ENCODE measurements at places on chromosomes 16 and 17.
A peak's percentile ranks its signal among the peaks of the same experiment; 100 is the strongest.

GRCh38 chr16:88467541-88467944 lies 14.5 kb downstream of the ZFPM1 start:
- DNase-seq = no peak

- DNase-seq = no peak
These were observed 678 bp downstream of the SRP68 start for GRCh38 chr17:76071531-76072147.

- DNase-seq = no peak
These were observed 4.9 kb downstream of the FMNL1 start for GRCh38 chr17:45226576-45226975.

DNA sequence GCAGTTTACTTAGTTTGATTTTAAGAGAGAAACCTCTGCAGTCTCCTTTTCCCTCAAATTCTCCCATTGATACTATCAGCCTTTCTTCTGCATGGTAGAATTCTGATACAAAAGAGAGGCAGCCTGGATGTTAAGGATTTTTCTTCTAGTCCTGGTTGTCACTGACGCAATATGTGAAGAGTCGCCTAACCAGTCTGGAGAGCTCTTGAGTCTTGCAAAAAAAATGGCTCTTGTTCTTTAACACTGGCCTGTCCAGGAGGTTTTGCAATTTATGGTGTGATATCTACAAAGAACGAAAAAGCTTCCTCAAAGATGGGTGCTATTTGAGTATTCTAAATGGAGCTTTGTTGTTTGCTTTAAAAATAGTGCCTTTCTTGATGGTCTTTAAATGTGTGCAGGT lies 28.9 kb downstream of the COX10 start:
- DNase-seq = no peak

DNA sequence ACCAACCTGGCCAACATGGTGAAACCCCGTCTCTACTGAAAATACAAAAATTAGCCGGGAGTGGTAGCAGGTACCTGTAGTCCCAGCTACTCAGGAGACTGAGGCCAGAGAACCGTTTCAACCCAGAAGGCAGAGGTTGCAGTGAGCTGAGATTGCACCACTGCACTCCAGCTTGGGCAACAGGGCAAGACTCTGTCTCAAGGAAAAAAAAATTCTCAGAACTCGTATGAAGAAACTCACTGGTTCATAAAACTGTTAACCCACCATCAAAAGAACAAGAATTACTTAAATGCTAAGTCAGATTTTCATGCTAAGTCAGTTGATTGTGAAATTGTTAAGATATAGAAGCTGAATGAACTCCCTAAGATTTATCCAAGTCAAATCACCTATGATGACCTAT lies 31.3 kb downstream of the SLC39A11 start:
- no peak for DNase-seq

DNA sequence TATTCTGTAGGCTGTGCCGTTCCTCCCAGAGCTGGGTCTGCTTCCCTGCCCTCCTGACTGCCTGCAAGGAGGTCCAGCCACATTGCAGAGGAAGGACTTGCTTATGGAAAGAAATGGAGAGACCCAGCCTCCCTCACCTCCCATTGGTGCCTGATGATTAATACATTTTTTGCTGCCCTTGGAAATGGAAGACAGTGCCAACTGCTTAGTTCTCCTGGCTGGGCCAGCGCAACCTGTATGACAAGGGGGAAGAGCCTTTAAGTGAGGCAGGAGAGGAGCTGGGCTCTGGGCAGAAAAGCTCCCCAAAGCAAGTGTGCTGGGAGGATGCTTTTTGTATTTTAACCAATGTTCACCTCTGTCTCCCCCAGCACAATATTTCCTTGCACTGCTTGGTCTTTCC lies 238.5 kb downstream of the SOX9 start:
- DNase-seq = no peak

GRCh38 chr17:40551091-40551878 lies 14.0 kb downstream of the CCR7 start:
- no peak for DNase-seq

DNA sequence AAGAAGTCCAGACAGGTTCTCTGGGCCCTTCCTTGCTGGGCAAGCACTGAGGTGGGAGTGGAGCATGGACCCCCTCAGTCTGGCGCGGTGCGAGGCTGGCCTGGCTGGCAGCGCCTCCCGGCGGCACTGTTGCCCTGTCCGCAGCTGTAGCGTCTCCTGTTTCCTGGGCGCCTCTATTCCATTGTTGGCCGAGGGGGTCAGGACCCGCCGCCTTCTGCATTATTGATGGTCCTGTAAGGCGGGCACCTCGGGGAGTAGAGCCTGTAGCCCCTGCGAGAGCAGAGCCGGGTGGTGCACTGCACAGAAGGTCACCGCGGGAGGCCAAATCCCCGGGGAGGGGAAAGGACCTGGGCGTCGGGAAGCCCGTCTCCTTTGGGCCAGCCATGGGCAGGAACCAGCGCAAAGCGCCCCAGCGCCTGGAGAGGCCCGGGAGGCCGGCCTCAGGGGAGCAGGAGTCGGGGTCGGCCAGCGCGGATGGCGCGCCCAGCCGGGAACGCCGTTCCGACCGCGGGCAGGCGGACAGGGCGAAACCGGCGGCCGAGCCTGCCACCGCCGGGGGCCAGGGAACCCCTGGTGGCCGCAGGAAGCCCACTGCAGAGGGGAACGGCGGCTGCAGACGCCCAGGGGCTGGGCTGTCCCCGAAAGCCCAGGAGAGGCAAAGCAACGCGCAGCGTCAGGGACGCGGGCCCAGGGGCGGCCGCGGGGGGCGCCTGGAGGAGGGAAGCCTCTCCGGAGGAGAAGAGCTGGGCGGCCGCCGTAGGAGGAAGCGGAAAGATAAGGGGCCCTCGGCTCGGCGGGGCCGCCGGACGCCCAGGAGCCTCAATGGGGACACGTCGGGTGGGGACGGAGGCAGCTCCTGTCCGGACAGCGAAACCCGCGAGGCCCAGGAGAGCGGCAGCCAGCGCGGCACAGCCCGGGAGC lies at the start of gene MYO15B:
TSS of gene MYO15B (plus strand) at position 126 of the 921 bp plus-strand sequence. CDS start at position 384, 258 bp downstream.
- peak; percentile 7 for DNase-seq

GRCh38 chr16:82833378-82833993 lies 206.7 kb downstream of the CDH13 start:
- no peak for DNase-seq

DNA sequence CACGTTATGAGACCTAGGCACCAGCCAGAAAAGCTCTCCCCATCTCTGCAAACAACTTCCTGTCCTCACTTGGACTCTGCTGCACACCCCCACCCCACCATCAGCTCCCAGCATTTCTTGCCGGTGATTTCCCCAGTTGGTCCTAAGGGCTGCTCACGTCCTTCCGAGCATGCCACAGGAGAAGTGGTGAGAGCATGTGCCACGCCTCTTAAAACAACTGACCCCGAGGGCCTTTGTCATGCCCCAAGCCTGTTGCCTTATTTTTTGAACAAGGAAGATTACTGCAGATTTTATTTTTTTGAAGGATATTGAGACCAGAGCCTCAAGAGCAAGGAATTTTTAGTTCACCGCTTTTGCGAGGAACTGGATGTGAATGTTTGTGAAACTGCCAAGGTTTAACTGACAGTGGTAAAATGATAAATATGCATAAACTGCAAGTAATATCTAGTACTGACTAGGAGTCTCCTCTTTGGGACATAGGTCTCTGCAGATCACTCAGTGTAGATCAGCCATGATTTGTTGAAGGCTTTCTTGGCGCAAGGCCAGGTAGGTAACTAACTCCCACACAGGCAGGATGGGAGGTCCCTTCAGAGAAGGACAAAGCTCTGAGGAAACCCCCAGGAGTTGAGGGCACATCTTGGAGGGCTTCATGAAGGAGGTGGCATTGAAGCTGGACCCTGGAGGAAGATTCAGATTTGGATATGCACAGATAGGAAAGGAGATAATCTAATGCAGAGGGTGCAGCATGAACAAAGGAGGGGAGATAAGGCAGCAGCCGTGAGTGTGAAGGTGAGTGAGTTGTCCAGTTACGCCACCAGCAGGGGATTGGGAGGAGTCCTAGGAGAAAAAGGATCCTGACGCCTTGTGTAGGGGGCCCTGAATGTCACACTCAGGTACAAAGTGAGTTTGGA lies 44.7 kb downstream of the TMEM132E start:
- DNase-seq = no peak

- DNase-seq = no peak
These were observed 26.2 kb downstream of the KPNA2 start for GRCh38 chr17:68061512-68062313.

GRCh38 chr16:27402964-27403600 lies 1.1 kb downstream of the IL21R start:
- no peak for DNase-seq

DNA sequence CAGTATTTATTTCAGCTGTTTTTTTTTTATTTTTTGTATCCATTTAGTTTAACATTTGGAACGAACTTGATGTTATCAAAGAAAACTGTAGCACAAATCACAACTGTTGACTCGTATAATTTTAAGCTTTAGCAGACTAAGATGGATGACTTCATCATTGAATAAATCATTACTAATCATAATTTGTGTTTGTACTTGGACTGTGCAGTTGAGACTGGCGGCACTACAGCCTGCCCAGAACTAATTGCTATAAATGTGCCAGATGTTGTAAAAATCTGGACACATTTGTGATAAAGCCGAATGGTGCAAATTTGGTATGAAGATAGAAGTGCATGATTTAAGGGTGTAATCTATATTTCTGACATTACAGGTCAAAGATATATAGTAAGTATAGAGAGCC lies 897.7 kb upstream of the CDH8 start:
- no peak for DNase-seq

- DNase-seq = no peak
These were observed 44.9 kb upstream of the PABPN1L start for GRCh38 chr16:88911136-88911945.

DNA sequence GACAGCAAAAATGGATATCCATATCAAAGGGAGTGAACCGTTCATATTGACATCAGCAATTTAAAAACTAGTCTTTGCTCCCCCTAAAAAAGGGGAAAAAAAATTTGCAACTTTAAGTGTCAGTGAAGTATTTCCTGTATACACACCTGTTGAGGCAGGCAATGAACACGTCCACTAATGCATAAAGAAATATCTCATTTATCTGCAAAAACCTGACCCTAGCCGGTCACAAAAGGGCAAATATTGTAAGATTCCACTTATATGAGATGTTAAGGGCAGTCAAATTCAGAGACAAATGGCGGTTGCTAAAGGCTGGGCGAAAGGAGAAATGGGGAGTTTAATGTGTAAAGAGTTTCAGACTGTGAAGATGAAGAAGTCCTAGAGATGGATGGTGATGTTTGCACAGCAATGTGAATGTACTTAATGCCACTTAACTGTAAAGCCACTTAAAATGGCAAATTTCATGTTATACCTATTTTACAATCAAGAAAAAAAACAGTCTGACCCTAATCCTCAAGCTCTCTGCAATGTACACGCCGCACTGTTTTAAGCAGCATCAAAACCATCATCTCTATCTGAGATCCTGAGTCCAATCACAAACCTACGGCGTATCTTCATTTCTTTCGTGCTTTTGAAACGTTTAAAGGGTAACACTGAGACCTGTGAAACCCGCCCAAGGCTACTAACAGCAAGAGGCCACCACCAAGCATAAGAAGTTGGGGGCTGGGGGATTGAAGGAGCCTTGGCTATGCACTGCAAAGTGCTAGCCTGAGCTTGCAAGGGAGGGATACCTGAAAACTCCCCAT lies 1.1 kb downstream of the PARN start:
- no peak for DNase-seq

DNA sequence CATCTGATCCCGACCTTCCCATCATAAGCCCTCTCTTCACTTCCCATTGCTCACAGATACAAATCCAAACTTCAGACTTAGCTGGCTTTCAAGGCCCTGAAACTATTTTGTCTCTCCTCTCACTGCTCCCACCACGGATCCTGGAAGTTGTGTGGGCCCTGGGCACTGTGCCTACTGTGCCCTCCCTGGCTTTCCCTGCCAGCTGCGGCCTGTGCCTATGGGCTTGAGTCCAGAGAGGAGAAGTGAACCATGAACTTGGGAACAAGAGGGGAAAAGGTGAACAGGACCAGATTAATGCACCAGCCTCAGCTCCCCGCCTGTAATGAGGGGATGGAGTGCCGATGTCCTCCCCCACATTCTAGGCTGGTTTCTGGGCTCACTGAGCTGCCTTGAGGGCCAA lies 18.9 kb upstream of the KCNJ12 start:
- DNase-seq = no peak

GRCh38 chr16:73864868-73865267 lies 431.7 kb upstream of the PSMD7 start:
- DNase-seq = no peak

- no peak for DNase-seq
These were observed 54.3 kb upstream of the SREBF1 start for GRCh38 chr17:17890773-17891759.

- DNase-seq = no peak
These were observed 1.6 kb downstream of the COASY start for GRCh38 chr17:42563543-42563942.
